ENCODE measurements at places on chromosomes 16 and 17. TPM values are rescaled to one million over a fixed set of nuclear protein-coding genes. Genes with fewer than 3 reads are reported as not detected.

APOH gene
- total RNA-seq: 0.10 TPM

FKBP10 gene
- total RNA-seq: 40.8 TPM

CA5A gene
- total RNA-seq: not detected

SLFN5 gene
- 82.7 TPM for total RNA-seq
